ENCODE measurements at places on chromosomes 1 and 21. TPM values are rescaled to one million over a fixed set of nuclear protein-coding genes. Genes with fewer than 3 reads are reported as not detected.

SYF2 gene
- 37.3 TPM for total RNA-seq

OVAAL gene
- total RNA-seq: 0.09 TPM

C1QTNF12 gene
- total RNA-seq: 1.7 TPM

FCGR1A gene
- total RNA-seq: not detected

RNF223 gene
- 0.14 TPM for total RNA-seq

TMEM52 gene
- total RNA-seq: 0.80 TPM

SEC16B gene
- total RNA-seq: 0.75 TPM

GJA5 gene
- total RNA-seq: 0.05 TPM

DNM3 gene
- total RNA-seq: 0.78 TPM

KDM5B gene
- 17.3 TPM for total RNA-seq

OR6F1 gene
- not detected for total RNA-seq

SERPINC1 gene
- 0.13 TPM for total RNA-seq

SPRR3 gene
- total RNA-seq: not detected

AMPD1 gene
- not detected for total RNA-seq

WLS gene
- 16.8 TPM for total RNA-seq

FAAH gene
- 0.56 TPM for total RNA-seq

C1orf185 gene
- total RNA-seq: not detected

C8B gene
- total RNA-seq: not detected

KRTAP11-1 gene
- total RNA-seq: not detected

ACOT11 gene
- total RNA-seq: 2.4 TPM

RGS8 gene
- total RNA-seq: not detected

MCOLN3 gene
- 2.9 TPM for total RNA-seq

PLEKHA6 gene
- total RNA-seq: 37.8 TPM

LAPTM5 gene
- total RNA-seq: 0.33 TPM

GBP6 gene
- not detected for total RNA-seq

GPR157 gene
- 9.0 TPM for total RNA-seq

SLC25A34 gene
- not detected for total RNA-seq

UBL4B gene
- not detected for total RNA-seq

PTGFR gene
- total RNA-seq: not detected

Data from A549 treated with GW870086 at 1 μM for 4 hours (cell line).